ENCODE measurements at places on chromosomes 7 and 10.

GRCh38 chr10:129199826-129200225 is 267.2 kb upstream of the MGMT start:
- DNase-seq = no peak

DNA sequence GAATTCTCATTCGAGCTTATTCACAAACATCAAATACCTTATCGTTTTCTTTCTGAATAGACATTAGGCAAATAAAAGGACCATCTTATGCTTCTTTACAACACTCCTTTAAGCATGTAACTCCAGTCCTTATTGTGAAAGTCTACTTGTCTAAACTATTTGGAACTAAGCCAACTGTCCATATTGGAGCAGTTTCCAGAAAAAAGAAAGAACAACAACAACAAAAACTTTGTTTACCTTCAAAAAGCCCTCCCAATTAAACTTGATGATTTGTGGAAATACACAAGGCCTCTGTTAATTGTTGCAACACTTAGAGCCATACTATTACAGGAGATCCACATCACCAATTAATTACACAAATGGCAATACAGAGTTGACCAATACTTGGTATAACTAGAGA is 163.6 kb downstream of the GALNT11 start:
- DNase-seq = no peak

- no peak for DNase-seq
Measured at GRCh38 chr10:81082621-81083376, 545.1 kb downstream of the SH2D4B start.

DNA sequence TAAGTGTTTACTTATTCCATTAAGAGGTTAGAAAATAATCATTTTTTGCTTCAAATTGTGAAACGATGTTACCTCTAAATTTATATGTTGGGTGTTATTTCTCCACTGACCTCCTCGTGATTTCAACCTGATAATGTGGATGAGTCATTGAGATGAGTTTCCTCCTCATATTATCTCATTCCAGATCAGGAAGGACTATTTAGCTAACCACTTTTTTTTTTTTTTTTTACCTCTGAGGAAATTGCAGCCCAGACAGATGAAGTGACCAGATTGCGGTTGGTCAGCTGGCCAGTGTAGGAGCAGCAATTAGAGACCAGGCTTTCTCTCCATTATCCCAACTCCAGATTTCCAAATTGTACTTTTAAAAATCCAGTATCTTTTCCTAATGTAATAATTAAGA is 248.7 kb downstream of the FZD1 start:
- DNase-seq = no peak

GRCh38 chr10:13399236-13399635 is 51.1 kb upstream of the SEPHS1 start:
- DNase-seq = no peak

DNA sequence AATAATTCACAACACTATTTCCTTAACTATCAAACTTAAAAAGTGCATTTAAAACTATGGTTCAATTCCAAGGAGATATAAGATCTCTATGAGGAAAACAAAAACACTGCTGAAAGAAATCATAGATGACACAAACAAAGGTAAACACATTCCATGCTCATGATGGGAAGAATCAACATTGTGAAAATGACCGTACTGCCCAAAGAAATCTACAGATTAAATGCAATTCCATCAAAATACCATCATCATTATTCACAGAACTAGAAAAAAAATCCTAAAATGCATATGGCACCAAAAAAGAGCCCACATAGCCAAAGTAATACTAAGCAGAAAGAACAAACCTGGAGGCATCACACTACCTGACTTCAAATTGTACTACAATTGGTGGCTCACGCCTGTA is 159.9 kb upstream of the EEPD1 start:
- no peak for DNase-seq

DNA sequence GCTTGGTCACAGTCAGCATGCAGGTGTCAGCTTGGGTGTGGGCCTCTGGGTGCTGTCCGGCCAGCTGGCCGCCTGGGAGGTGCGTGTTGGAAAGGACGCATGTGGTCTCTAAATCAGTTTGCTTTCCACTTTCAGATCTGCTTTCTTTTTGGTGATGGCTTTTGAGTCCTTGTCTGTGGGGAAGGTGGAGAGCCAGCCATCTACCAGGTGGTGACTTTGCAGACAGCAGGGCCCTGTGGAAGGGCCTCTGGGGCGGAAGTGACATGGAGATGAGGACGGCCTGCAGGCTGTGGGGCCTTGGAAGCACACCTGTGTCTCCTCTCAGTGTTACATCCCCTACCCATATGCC is 59.4 kb downstream of the WDR37 start:
- DNase-seq = no peak

- DNase-seq = no peak
Measured at GRCh38 chr10:97851341-97852001, 1.8 kb downstream of the GOLGA7B start.

GRCh38 chr7:46160861-46161260 is 239.8 kb upstream of the IGFBP3 start:
- no peak for DNase-seq

GRCh38 chr10:96255549-96256333 is 15.6 kb downstream of the BLNK start:
- DNase-seq = no peak

GRCh38 chr7:152202056-152202455 is 176.6 kb downstream of the GALNT11 start:
- DNase-seq = no peak

DNA sequence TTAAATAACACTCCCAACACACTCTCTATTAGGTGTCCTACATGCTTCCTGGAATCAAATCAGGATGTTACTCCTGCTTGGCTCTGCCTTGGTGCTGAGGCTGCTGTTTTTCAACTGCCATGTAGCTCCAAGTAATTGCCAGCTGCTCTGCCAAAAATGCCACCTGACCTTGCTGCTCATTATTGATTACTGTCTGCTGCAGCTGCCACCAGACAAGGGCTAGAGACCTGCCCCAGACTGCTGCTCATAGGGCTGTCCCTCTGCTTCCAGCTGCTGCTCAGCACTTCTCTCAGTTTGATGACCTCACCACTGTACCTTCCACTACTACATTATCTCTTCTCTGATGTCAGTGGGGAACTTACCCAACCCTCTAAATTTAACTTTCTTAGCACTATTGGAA is 102.5 kb downstream of the PCLO start:
- DNase-seq = no peak

- DNase-seq = no peak
Measured at GRCh38 chr10:89664203-89664602, 19.2 kb upstream of the PANK1 start.

GRCh38 chr7:17651341-17651740 is 289.0 kb downstream of the SNX13 start:
- DNase-seq = no peak

GRCh38 chr7:6276911-6277408 is 4.5 kb upstream of the CYTH3 start:
- DNase-seq = no peak

DNA sequence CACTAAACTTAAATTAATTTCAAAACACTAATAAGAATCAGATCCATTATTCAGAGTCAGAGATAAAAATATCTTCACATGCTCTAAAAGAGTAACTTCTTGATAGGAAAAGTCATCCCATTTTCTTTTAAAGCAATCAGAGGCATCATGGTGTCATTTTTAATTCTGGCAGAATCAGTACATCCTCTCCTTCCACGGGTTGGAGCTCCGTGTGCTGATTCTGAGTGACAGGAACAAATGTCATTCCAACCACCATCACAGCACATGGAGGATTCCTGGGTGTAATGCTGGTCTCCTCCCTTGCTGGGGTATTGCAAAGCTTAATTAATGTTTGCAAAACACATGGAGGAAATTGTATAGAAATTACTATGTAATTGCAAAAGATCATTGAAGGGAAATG is 114.5 kb upstream of the IMMP2L start:
- no peak for DNase-seq

DNA sequence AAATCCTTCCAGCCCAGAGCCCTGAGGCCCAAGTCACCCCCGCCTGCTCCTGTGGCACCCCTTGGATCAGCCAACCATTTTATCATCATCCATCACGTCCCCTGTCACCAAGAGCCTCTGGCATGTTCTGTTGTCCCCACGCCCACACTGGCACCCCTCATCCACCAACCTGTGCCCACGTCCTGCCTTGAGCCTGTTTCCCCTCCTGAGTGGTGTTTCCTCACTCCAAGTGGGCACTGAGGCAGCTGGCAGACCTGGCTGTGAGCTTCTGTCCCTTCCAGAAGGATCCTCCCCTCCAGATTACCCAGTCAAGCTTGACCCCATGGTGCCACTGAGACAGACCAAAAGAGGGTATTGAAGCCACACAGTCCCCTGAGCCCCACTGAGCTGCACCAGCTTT is 71.4 kb upstream of the ANTXRL start:
- DNase-seq = no peak

GRCh38 chr10:30812018-30812851 is 182.7 kb upstream of the LYZL2 start:
- DNase-seq = no peak

DNA sequence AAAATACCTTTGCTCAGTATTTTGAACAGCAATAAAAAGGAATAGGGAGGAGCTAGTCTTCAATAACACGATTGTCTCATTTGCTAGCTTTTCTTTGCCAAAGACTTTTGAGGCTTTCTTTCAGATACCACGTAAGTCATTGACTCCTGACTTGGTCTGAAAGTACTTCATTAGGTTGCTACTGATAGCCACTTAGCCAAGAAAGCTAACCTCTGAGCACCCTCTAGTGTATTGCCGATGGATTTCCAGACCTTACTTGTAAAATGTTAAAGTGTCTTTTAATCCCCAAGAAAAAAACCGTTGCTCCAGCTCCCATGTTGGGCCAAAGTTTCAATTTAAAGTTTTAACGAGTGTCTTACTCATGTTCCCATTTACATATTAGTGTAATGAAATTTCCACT is 63.4 kb upstream of the STRIP2 start:
- DNase-seq = no peak

- DNase-seq = no peak
Measured at GRCh38 chr10:132748135-132748534, 37.8 kb downstream of the NKX6-2 start.

GRCh38 chr7:128842674-128843641 is 12.8 kb downstream of the FLNC start:
- no peak for DNase-seq

- DNase-seq = no peak
Measured at GRCh38 chr7:95669513-95669912, 73.2 kb upstream of the PDK4 start.

DNA sequence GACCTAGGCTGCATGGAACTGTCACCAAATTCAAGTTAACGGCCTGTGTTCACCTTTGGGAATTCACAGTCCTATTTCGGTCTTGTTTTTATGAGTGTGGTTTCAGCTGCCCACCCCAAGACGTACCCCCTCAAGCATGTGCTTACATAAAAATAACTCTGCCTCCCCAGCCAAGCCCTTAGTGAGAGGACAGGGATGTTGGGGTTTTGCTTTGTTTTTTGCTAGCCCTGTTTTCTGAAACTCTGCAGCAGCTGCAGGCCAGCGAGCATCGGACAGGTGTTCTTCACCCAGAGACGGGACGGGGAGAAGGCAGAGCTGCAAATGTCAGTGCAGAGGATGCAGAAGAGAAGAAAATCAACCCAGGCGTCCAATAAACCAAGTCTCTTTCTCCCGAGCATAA is 13.5 kb downstream of the CHST15 start:
- DNase-seq = no peak

DNA sequence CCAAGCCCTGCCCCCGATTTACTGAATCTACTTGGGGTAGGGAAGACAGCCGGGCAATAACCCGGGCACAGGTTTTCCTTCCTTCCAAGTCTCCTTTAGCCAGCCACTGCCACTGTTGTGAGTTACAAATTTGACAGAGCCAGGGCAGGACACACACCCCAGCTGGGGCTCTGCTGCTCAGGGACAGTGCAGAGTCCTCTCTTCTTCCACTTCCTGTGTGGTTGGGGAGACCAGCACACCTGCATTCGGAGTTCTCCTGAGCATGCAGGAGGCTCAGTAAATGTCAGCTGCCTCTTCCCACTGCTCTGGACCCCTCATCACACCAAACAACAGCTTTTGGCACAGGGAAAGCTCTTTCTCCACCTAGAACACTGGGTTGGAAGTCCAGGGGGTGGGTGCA is 21.3 kb downstream of the CHST15 start:
- DNase-seq = no peak
